NCI-H1417 (cell line): ENCODE measurements at places on chromosomes 3 and 15.
A peak's percentile ranks its signal among the peaks of the same experiment; 100 is the strongest.

GRCh38 chr3:38327335-38328009, 19.1 kb upstream of the XYLB start:
- DNase-seq = no peak

DNA sequence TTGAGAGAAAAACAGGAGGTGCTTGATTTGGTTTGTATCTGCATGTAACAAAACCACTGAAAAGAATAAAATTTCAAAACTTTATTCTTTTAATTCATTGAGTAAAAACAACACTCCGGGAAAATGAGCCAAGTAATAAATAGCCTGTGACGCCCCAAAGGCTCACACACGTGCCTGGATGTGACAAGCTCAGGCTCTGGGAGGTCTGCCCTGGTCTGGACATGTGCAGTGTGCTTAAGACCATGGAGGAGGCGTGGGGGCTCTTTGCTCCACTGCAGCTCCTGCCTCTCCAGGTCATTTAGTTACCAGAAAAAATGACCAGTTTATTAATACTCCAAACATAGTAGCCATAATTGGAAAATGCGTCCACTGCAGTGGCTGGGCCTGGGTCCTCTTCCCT, 8.6 kb upstream of the NME9 start:
- no peak for DNase-seq

GRCh38 chr3:23071758-23072157, 131.4 kb upstream of the UBE2E2 start:
- DNase-seq = no peak

GRCh38 chr3:138296639-138297038, 33.0 kb downstream of the NME9 start:
- no peak for DNase-seq

- DNase-seq = no peak
These were observed 12.0 kb downstream of the CELSR3 start for GRCh38 chr3:48650723-48651122.

DNA sequence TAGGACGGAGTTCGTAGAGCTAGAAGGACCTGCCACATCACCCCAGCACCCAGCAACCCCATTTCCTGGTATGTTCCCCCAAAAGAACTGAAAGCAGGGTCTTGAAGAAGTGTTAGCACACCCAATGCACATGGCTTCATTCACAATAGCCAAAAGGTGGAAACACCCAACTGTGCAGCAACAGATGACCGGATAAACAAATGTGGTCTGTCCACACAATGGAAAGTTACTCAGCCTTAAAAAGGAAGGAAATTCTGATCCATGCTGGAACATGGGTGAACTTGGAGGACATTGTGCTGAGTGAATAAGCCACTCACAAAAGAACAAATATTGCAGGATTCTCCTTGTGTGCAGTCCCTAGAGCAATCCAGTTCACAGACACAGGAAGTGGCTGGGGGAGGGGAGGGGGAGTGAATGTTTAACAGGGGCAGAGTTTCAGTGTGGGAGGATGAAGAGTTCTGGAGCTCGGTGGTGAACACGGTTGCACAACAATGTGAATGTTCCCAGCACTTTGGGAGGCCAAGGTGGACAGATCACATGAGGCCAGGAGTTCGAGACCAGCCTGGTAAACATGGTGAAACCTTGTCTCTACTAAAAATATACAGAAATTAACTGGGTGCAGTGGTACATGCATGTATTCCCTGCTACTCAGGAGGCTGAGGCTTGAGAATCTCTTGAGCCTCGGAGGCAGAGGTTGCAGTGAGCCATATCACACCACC, 157.5 kb downstream of the NUP210 start:
- DNase-seq = no peak

GRCh38 chr3:144963810-144964209, 992.2 kb downstream of the DIPK2A start:
- no peak for DNase-seq

GRCh38 chr15:63371297-63371918, 10.2 kb downstream of the CA12 start:
- DNase-seq = no peak

- DNase-seq = no peak
These were observed 12.6 kb downstream of the ATXN7 start for GRCh38 chr3:63876260-63876659.

DNA sequence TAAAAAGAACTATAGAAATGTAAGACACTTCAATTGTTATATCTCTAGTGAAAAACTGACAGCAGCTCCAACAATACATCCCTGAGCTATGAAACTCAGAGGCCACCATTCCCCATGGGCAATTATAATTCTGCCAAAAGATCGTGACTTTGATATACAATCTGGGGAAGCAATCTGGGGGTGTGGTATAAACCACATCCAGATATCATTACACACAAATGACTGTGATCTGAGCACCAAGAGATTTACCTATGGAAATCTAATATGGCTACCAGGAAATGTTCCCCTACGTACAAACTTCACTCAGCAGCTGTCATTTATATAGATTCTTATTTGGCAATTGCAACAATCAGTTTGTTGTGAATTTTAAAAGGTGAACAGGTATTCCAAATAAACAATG, 110.3 kb downstream of the FRMD5 start:
- no peak for DNase-seq

DNA sequence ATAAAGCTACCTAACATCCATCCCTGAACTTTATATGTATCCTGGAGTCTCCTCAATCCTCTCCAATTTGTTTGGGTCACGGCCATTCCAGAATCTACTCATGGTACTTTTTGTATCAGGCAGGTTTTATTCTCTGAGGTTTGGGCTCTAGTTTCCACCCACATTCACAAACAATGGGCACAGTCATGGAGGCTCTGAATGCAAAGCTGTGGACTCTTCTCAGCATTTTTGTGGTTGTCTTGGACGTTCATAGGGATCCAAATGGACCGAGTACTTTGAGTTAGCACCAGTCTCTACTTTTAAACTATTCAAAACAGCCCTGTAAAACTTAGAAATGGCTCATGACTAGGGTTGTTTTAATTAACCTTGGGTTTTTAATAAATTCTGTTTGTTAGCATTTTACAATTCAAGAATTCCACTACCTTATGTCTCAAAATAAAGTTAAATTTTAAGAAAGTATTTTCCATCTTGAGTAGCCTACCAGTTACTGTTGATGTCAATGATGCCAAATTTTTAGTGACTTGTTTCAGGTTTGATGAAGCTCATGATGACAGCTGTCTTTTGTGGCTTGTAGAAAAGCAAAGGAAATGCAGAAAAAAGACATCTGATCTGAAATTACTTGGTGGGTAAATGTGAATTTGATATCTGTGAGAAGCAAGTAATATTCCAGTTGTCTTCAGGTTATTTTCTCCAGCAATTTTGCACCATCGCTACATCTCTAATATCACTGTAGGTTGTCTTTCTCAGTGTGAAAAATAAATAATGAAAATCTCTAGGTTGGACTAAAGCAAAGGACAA, 275.7 kb upstream of the THBS1 start:
- DNase-seq = no peak

- no peak for DNase-seq
These were observed 246.5 kb downstream of the ULK4 start for GRCh38 chr3:41715376-41715775.

GRCh38 chr15:96264801-96265515, 65.5 kb upstream of the NR2F2 start:
- no peak for DNase-seq

DNA sequence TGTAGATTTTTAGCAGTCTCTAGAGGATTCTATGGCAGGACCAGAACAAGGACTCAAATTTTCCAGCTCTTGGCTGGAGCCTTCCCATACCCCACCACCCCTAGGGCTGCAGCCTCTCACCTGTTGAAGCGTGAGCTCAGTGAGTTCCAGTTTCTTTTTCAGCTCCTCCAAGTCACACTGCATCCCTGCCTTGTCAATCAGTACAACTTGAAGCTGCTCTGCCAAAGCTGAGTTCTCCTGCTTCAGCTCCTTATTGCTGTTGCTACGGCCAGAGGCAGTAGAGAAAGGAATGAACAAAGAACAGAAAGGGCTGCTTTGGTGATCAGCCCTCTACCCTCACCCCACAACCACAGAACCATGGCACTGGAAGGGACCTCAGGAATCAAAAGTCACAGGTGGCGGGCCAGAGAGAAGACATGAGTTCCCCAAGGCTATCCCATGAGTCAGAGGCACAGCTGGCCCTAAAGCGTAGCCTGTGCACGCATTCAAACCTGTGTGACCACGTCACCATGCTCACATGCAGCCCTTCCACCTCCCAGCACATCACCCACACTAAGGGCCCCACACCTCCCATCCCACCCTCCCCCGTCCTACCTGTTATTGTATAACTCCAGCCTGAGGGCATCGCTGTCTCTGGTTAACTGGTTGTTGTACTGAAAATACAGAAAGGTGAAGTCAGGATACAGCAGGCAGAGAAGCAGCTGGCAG, 83.3 kb upstream of the C2CD4B start:
- no peak for DNase-seq

- peak; percentile 30 for DNase-seq
These were observed 238.7 kb downstream of the CPNE4 start for GRCh38 chr3:131796111-131796510.

DNA sequence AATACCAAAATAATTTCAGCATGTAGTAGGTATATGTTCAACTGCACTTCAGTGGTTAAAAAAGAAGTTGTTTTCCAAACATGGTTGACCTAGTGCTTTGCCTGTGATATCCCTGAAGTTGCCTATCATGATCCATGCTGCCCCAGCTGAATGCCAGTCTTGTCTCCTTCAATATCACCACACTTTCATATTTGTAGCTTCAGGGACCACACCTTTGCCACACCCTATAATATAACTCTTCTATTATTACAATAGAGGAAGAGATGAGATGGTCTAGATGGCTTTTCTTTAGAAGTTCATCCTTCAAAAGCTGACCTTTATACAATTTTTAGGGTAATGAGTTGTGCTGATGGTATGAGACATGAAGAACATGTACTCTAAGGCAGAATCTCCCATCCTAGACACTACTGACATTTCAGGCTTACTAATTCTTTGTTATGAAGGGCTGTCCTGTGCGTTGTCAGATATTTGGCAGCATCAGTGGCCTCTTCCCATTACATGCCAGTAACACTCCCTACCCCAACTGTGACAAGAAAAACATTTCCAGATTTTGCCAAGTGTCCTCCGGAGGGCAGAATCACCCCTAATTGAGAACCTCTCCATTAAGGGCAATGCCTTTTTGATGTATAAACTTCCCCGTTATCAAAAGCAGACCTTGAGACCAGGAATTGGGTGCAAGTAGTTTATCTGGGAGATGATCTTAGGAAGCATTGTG, 76.2 kb upstream of the PLCL2 start:
- DNase-seq = peak; percentile 17

GRCh38 chr15:99511866-99512661, 53.7 kb upstream of the MEF2A start:
- no peak for DNase-seq

DNA sequence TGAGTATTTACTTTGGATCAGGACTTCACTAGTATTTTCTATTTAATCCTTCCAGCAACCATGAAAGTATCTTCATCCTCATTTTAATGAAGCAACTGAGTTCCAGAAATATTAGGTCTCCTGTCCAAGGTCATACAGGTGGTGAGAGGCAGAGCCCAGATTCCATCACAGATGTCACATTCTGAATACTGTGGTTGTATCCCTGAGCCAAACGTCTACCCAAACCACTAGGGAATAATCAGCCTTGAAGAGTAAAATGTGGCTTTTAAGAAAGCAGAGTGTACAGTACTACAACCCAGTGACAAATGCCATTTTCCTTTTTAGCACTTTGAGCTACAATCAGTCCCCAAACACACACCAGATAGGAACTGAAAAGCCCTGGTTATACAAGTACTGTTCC, 93.3 kb upstream of the TRIM42 start:
- no peak for DNase-seq

DNA sequence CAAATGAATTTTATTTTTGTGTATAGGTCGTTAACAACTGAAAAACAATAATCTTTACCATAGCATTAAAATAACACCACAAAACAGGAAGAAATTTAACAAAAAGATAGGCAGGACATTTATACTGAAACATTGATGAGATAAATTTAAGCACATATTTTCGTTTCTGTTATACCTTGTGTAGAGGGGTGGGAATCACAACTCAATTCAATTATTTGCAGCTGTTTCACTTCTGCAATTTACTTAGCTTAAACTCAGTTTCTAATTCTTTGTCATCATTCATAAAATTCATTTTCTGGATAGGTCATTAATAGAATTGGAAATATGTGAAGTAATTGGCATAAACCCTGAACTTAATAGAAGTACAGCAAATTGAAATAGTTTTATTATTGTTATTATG, 42.3 kb downstream of the TP63 start:
- DNase-seq = no peak

GRCh38 chr15:92881211-92881754, 18.8 kb upstream of the CHD2 start:
- no peak for DNase-seq

DNA sequence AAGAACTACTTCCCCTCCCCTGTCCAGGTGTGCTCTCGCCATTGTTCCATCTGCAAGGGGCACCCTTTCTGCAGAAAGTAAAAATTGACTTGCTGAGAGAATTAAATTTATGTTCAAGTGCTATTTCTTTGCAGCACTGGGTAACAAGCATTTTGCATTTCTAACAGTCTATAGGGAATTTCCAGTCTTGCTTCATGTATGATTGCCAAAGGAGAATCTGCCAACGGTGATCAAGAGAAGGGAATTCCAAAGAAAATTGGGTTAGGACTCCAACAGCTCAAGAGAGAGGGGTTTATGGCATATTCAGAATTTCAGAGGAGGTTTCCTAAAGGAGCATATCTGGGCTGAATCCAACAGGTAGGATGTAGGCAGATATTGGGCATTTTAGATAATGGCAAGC, 136.7 kb upstream of the WNT5A start:
- no peak for DNase-seq

- no peak for DNase-seq
These were observed 181.7 kb upstream of the NSMCE3 start for GRCh38 chr15:29451201-29451781.

DNA sequence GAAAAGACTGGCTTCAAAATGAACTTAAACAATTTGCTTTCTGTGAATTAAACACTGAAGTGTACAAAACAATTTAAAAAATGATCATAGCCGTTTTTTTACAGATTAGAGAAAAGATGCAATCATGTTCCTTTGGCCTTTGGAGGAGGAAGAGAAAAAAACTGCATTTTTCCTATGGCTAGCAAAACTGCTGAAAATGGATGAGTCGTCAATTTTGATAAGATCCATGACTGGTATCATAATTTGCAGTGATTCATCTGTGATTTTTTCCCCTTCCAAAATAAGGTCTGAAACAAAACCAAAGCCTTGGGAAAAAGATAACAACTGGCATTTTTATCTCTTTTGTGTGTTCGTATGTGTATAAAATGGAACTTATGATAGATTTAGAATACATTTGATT, 255.6 kb upstream of the SATB1 start:
- no peak for DNase-seq
